ENCODE measurements at places on chromosomes 3 and 15.
A peak's percentile ranks its signal among the peaks of the same experiment; 100 is the strongest.

DNA sequence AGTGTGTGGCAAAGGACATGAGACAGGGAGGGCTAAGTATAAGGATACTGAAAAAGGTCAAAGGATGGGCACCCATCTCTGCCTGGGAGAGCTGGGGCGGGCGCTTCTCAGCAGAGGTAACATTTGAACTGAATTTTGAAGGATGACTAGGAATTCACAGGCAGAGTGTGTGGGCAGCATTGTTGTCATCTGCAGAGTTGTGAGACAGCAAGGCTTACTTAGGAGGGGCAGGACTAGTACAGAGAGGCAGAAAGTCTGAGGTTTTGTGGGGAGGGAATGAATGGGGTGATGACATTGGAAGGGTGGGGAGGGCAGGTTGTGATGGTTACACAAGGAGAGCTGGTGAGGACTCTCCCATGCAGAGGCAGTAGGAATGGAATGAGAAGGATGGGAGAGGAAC lies 84.1 kb upstream of the PRR23C start:
- DNase-seq, result no peak

DNA sequence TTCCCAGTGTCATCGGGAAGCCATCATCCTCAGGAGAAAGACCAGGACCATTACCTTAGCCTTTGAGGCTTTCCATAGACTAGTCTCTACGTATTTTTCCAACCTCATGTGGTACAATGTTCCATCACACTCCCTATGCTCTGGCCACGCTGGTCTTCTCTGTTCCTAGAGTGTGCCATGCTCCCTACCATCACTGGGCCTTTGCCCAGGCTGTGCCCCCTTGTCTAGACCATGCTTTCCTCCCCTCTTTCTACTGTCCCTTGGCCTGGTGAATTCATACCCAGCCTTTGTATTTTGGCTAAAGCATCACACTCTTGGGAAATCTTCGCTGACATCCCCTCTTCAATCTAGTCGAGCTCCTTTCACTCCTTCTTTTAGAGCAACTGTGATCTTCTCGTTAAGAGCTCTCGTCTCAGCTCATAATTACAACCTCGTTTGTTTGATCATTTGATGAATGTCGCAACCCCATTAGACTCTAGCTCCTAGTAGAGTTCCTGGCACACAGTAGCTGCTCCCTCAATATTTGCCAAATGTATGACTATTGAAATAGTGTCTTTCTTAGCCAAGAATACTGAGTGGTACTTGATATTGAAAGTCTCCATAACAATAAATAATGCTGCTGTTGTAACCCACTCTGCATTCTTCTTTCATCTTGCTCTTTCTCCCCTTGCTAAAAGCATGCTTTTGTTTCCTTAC lies 100.2 kb upstream of the FAM3D start:
- DNase-seq, result no peak

- DNase-seq, result no peak
Observed at GRCh38 chr15:94287794-94288246, 56.5 kb downstream of the MCTP2 start.

GRCh38 chr3:172159376-172159775 lies 120.0 kb downstream of the FNDC3B start:
- no peak for DNase-seq

DNA sequence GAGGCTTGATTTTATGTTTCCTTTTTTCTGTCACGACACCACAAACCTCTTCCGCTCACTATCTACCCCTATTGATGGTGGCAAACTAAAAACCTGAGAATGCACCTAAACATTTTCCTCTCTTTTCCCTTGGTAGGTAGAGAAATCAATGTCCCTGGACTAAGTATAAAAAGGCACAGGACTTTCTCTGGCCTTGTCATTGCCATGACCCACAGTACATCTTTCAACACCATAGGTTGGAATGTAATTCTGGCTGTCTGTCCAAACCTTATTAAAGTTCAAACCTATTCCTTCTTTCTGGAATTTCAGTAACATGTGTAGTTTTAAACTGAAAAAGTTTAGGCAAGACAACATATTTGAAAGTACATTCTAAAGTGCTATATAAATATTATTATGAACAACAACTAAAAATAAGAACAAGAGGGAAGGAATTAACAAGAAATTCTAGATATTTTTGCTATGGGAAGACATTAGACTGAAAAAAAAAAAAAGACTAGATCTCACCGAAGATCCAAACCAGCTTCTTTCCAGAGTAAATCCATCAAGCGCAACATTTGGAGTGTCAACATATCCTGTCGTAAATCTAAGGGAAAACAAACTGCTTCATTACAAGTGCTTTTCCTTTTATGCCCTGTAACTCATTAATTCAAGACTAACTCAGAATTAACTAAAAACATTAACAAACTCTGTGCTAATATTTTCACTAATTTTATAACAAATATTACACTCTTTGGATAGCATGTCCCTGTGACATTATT lies 73.1 kb downstream of the FAIM start:
- DNase-seq, result no peak

GRCh38 chr3:59469948-59470723 lies 420.3 kb upstream of the CFAP20DC start:
- no peak for DNase-seq

DNA sequence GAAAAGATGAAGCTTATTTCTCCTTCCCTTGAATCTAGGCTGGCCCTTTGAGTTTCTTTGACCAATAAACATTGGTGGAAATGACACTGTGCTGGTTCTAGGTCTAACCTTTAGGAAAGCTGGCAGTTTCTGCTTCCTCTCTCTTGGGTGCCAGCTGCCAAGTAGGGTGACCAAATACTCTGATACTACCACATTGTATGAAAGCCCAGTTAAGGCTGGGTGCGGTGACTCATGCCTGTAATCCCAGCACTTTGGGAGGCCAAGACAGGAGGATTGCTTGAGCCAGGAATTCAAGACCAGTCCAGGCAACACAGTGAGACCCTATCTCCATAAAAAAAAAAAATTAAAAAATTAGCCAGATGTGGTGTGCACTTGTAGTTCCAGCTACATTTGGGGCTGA lies 320.7 kb downstream of the ZNF621 start:
- DNase-seq, result no peak

- no peak for DNase-seq
Observed at GRCh38 chr3:3356846-3357245, 177.4 kb upstream of the CRBN start.

- no peak for DNase-seq
Observed at GRCh38 chr15:51186181-51186705, 91.5 kb upstream of the TNFAIP8L3 start.

DNA sequence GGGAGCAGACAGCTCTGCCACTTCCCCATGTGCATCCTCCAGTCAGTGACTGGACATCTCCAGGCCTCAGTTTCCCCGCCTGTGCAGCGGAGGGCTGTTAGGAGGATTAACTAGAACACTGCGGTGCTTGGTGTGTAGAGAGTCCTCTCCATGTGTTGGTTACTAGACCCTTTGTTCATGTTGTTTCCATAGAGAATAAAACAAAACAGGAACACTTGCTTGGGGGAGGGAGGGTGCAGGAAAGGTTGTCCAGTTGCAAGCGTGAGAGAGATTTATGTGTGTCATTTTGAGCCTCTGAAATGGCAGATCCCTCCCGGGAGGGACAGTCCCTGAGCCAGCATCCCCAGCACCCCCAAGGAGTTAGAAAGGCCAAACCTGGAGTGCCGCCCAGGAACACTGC lies 184.0 kb upstream of the LYSMD4 start:
- no peak for DNase-seq

DNA sequence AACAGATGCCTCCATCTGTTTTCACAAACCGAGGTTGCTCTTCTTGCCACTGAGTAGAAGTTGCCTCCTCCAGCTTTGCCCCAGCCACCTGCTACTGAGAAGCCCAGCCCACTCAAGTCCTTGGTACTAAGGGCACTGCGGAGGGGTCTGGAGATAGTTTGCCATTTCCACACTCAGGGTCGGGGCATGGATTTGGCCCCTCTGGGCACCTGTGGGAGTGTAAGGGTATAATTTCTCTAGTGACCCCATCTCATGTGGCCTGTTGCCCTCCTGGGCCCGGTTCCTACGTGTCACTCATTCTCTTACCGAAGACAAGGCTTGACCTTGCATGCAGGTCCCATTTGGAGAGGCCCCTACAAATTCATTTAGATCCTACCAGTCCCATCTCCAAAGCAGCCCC lies 79.0 kb downstream of the THSD4 start:
- DNase-seq, result no peak

DNA sequence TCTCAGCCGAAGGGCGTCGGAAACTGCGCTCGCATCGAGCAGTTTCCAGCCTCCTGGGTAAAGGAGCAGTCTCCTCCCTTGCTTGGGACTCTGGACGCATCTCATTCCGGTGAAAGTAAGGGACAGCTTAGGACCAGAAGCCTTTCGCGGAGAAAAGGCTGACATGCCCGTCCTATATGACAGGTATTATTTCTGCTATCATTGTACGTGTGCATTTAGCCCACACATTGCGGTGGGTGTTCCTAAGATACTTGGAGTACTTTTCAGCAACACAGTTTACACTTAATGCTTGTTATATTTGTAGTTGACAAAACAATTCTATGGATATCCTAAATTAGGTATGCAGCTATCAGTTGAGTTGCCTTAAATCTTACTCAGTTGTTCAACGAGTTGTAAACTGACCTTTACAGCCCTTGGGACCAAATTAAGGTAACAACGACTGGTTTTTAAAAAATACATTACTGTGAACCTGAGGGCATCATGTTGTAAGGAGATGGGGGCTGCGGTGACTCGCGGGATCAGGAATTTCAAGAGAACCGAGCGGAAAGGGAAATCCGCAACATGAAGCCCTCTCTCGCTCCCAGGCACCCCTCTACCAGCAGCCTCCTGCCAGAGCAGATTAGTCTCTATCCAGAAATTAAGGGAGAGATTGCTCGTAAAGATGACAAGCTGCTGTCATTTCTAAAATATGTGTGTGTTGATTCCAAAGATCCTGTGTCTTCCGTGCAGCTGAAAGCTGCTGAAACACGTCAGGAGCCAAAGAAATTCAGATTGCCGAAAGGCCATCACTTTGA lies 632 bp upstream of the COPS2 start:
- DNase-seq, result peak; percentile 20

- DNase-seq, result no peak
Observed at GRCh38 chr3:190118438-190118837, 2.3 kb downstream of the P3H2 start.

DNA sequence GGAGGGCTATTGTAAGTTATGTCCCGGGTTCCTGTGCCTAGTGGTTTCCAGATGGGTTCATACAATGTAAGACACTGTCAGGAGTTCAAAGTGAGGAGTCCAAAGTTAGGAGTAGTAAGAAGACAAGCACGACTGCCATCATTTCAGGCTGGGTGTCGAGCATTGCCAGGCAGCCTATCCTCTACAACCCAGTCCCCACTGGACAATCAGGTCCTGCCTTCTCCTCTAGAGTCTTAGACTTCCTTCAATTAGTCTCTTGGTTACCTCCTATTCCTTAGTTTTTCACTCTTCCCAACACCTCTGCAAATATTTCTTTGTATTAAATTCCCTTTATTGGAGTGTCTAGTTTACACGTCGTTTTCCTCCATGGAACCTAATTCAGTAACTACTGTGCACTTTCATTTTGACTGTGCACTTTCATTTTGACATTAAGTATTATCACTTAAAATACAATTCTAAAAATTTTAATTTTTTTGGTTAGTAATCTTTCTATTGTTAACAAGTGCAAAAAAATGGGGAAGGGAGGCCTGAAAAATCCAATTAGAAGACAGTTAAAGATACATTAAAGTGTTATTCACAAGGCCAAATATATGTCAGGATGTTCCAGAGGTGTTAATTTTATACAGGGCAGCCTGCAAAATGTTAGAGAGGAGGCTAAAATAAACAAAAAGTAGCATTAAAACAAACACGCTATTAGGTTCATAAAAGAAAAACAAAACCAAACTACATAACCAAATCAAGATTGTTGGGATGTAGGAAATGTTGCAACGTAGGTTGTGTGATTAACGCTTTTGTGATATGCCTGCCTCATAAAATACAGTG lies 155.3 kb downstream of the TBL1XR1 start:
- DNase-seq, result no peak

- DNase-seq, result no peak
Observed at GRCh38 chr3:177353140-177353539, 155.9 kb upstream of the TBL1XR1 start.

DNA sequence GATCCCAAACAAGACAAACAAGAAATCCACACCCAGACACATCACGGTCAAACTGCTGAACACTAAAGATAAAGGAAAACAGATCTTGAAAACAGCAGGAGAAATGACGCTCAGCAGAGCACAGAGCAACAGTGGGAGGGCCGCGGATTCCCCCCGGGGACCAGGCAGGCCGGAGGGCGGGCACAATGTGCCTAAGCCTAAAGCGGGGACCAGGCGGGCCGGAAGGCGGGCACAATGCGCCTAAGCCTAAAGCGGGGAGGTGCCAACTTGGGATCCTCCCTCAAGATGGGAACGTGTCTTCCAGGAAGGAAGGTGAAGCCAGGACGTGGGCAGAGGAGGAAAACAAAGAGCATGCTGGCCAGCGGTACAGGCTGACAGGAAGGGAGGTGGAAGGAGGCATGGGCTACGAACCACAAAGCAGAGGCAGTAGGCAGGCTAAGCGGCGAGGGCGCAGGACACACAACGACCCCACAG lies 31.1 kb downstream of the CYFIP1 start:
- DNase-seq, result no peak

- no peak for DNase-seq
Observed at GRCh38 chr15:90807786-90808086, 60.7 kb upstream of the FURIN start.

DNA sequence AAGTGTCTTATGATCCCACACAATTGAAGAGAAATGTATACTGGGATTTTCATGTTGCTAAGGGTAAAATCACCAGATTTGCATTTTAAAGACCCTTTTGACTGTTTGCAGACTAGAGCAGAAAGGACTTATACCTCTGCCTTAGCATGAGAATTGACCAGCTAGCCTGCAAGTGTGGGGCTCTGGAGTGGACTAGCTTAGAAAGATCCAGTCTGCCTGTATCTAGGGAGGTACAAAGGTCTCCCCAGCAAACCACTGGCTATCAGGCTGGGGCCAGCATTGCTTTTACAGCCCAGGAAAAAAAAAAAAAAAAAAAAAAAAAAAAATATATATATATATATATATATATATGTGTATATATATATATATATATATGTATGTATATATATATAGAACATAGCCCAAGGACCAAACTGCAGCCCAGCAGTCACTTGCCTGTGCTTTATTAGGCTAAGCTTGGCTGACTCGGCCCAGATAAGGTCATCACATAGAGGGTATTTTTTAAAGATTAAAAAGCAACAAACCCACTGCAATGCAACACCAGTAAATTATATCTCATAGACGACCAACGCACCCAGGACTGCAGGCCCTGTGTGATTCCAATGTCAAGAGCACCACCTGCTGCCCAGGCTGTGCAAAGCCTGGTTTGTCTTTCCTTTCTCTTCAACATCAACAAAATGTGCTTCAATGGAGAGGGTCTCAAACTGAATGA lies 63.7 kb downstream of the DCLK3 start:
- no peak for DNase-seq

- no peak for DNase-seq
Observed at GRCh38 chr3:160372780-160373179, 26.2 kb downstream of the IFT80 start.
